Fibroblast of the aortic adventitia (primary cell): ENCODE measurements at places on chromosomes 2 and 18. TPM values are rescaled to one million over a fixed set of nuclear protein-coding genes. Genes with fewer than 3 reads are reported as not detected.

Gene TXNDC2
- 0.16 and 0.27 TPM in 2 replicates for total RNA-seq

Gene MXD1
- total RNA-seq, result 4.0 and 13.1 TPM in 2 replicates

Gene FEZ2
- total RNA-seq, result 62.8 and 93.5 TPM in 2 replicates

DNA sequence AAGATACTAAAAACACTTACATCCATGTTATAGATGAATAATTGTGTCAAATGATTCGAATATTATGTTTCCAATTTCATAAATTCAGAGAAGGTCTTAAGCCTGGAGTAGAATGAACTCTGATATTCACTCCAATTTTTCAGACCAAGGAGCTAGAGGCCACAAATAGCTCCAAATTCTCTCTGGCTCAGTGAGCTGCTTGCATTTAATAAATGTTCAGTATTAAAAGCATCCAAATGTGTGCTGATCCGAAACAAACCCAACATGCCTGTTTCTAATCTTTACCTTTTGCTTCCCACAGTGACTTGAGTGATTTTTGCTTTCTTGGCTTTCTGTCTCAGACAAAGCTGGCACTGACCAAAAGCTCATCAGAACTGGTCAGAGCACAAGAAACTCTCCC is 291.4 kb downstream of the CCDC85A start:
- DNase-seq, result no peak

GRCh38 chr2:226396541-226396940 is 403.1 kb downstream of the IRS1 start:
- no peak for DNase-seq
